ENCODE measurements at places on chromosomes 5 and 9. TPM values are rescaled to one million over a fixed set of nuclear protein-coding genes. Genes with fewer than 3 reads are reported as not detected.

ZNF618 gene
- 4.9 TPM for total RNA-seq

DNA sequence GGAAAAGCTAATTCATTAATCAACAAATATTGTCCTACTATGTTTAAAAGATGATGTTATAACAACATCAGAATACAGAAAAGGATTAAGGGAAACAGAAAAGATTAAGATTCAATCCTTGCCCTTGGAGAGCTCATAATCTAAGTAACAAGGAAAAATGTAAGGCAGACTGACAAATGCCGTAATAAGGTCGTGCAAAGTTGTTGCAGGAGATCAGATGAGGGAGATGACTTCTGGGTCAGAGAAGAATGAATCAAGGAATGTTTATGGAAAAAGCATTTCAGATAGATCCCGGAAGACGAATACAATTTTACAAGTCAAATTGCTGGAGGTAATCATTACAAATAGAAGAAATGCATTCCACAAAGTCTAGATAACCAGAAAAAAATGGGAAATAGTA lies 6.4 kb downstream of the ADAMTS6 start:
- no peak for DNase-seq

DNA sequence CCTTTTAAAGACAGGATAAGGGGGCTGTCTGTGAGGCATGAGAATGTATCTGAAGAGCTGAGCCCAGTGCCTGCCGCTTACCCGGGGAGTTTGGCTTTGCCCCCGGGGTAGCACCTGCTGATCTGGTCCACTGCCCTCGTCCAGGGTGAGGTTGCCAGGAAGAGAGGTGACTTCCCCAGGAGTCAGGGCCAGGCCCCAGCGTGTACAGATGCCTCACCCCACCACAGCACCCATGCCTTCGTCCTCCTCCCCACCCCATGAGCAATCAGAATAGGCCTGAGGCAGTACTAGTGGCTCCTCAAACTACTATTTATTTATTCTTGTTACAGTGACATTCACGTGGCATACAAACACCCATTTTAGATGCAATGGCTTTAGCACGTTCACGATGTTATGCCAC lies 15.7 kb upstream of the AIF1L start:
- no peak for DNase-seq

DNA sequence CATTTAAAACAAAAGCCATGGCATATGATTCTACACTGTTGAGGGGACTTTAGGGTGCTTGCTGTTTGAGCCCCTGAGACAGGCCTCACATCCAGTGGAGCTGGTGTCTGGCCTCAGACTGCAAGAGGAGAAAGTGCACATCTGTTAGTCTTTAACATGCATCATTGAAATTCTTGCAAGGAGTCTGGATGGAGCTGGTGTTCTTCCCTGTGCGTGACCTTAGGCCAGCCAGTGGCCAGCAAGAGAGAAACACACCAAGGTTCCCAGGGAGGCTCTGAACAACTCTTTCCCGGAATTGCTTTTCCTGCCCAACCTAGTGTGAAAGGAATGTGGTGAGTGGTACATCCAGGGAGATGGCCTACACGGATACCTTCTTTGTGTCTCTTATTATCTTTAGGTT lies 282.8 kb upstream of the TNC start:
- DNase-seq = no peak

- no peak for DNase-seq
These were observed 1225.7 kb upstream of the WWC1 start for GRCh38 chr5:167065794-167066193.

DNA sequence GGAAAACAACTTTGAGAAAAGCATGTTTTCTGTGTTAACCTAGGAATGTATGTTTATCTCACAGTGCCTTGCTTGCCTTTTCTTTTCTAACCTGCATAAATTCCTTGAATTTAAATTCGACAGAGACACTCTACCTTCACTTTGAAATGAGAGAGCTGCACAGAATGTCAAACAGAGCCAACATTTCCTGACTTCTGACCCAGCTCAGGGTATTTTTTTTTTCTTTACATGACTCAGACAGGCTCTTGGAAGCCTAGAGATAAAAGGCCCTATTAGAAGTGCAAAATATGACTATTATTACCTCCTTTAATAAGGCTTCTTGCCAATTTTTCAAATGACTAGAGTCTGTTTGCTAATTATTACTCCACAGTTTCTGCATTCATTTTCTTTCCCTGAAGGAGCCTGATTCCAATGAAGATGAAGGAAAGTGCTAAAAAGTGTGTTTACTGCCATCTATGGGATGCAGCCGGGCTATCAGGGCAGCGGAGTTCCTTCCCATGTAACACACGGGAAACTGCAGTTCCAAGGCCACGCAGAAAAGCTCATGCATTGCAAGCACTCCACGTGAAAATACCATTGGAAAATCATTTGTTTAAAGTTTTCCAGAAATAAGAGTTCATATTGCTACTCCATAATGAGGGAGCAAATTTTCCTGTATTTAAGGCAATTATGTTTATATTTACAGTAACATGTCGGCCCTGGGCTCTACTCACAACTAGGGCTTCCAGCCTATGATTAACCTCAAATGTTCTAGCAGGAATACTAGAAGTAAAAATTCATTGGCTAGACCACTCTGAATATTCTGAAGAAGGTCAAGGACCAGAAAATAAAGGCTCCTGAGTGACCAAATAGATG lies 485.6 kb downstream of the ZSWIM6 start:
- DNase-seq = peak; percentile 34

- no peak for DNase-seq
These were observed 251.6 kb downstream of the MPDZ start for GRCh38 chr9:13027879-13028278.

Measured in frontal cortex (tissue), 4 donors.